ENCODE measurements at places on chromosomes 3 and 15.

DNA sequence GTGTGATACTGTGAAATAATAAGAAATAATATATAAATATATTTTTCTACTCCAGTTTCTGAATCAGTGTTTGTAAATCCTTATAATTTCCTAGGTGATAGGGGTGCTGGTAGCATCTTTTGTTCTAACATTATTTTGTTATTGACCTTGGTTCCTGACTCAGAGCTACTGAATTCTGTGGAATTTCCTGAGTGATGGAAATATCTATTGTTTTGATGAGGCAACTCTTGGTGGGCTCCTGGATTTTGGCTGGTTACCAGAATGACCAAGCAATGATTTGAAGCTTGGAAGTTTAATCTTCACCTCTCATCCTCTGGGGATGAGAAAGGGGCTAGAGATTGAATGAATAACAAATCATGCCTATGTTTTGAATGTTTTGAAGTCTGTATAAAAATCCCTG lies 377.3 kb downstream of the LPP start:
- no peak for DNase-seq

- DNase-seq: no peak
These were observed 14.0 kb upstream of the RTP3 start for GRCh38 chr3:46483825-46484224.

DNA sequence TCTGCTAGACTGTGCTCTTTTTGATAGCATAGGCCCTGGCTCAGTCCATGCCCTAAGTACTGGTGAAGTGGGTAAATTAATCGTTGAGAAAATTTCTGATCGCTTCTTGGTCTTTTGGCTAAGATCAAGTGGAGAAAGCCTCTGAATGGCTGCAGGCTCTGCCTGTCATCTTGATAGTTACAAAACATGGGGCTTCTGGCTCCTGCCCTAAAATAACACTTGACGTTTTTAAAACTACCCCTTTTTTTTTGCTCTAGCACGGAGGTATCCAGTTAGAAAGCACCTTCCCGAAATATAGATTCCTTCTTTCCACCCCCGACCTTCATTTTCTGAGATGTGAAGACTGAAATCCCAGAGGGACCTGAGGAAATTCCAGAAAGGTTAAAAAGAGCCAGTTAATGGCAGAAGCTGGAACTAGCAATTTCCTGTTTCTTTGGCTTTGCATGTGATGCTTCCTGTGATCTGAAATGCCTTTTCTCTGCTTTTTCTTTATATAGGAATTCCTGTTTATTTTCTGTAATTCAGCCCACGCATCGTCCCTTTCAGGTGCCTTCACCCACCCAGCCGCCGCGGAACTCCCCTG lies 799 bp upstream of the C2CD4B start:
- DNase-seq: no peak

GRCh38 chr3:67028001-67028784 lies 30.1 kb downstream of the KBTBD8 start:
- no peak for DNase-seq

DNA sequence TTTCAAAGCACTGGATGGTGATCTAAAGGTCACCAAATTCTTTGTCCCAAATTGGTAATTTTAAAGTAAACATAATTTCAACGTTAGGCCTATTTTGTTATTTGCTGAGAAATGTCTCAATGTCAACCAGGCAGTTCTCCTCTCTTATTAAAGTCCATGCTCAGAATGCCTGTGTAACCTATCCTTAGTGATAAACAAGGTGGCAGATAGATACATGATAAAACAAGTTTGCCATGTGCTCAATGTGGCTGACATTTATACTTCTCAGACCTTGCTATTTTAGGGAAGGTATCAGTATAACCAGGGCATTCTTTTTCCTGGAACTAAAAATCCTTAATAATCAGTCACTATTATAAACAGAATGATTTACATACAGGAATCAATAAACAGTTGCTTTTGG lies 8.5 kb downstream of the MBNL1 start:
- DNase-seq: no peak

DNA sequence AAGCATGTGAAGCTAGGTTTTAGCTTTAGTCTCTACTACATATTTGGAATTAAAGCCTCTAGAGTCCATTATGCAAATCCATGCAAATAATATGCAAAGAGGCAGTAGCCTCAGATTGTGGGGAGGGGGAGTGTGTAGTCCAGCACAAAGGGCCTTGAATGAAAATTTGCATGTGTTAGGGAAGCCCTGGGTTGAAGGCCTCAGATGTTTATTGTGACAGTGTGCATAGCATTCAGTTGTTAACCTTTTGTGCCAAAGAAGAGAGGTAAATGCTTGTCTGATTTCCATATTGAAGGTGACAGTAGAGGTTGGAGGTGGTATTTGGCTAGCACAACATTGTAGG lies 24.5 kb upstream of the BFSP2 start:
- no peak for DNase-seq

DNA sequence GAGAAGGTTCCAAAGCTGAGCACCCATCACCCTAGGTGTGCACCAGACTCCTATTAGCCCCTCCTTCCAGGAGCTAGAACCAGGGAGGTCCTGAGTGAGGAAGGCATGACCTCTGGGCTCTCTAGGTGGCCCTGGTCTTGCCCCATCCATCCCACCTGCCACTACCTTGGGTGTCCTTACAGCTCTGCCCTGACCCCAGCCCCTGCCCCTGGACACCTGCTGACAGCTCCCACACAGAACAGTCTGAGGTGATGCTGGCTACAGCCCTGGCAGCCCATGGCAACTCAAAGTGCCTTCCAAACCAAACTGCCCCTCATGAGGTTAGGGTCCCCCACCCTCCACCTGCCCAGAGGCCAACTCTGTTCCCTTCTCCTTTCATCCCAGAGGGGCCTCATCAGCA lies 37.2 kb downstream of the GOLGA6A start:
- no peak for DNase-seq

DNA sequence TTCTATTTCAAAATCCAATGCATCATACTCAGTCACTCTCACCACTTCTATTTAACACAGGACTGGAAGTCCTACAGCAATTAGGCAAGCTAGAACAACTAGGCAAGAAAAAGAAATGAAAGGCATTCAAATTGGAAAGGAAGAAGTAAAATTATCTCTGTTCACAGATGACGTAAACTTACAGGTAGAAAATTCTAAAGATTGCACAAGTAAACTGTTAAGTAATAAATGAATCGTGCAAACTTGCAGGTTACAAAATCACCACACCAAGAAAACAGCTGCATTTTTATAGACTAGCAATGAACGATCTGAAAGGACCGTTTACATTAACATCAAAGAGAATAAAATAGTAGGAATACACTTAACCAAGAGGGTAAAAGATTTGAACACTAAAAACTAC lies 36.2 kb downstream of the CHST2 start:
- no peak for DNase-seq

DNA sequence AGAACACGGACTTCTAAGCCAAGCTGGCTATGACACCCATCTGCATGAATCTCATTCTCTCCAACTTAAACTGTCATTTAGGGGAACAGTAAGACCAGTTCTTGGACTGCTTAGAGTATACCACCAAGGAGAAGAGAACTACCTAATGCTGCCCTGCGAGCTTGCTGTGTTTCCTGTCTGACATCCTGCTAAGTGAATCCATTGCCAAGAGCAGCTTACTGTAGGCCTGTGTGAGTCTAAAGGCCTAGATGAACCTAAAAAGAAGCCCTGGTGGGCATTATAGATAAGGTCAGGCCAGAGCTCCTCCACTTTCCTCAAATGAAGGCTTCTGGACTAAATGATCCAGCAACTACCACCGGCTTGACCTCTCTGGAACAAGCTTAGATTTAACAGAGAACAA lies 15.0 kb downstream of the LZTFL1 start:
- no peak for DNase-seq

GRCh38 chr15:43278869-43279268 lies 12.1 kb upstream of the TGM5 start:
- no peak for DNase-seq

DNA sequence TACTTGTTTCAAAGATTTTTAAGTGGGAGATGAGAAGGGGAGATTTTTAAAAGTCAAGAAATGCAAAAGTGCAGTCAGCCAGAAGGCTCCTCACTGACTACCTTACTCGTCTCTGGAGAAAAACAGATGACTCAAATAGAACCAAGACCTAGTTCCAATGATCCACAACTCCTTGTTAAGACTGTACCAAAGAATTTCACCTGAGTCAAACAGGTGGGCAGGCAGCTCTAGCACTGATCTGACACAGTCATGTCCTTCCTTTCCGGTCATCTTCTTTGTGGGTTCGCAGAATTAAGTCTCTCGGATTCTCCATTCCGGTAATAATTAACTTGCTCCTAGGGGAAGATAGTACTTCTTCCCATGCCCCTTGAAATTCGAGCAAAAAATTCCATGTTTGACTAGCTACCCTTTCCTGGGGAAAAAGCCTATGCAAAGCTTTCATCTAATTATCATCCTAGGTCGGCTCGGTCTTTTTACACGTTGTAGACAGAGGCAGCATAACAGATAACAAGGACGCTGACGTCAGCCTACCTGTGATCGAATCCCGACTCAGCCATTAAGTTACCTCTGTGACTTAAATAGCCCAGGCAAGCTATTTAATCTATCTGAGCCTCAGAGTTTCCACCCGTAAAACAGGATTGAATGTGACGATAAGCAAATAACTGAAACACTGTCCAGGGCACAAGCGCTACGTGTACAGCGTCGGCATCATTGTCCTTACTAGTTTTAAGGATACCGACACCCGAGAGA lies 758 bp downstream of the SELENOK start:
- peak; percentile 39 for DNase-seq

- no peak for DNase-seq
These were observed 88.9 kb downstream of the FEZF2 start for GRCh38 chr3:62284442-62284841.

DNA sequence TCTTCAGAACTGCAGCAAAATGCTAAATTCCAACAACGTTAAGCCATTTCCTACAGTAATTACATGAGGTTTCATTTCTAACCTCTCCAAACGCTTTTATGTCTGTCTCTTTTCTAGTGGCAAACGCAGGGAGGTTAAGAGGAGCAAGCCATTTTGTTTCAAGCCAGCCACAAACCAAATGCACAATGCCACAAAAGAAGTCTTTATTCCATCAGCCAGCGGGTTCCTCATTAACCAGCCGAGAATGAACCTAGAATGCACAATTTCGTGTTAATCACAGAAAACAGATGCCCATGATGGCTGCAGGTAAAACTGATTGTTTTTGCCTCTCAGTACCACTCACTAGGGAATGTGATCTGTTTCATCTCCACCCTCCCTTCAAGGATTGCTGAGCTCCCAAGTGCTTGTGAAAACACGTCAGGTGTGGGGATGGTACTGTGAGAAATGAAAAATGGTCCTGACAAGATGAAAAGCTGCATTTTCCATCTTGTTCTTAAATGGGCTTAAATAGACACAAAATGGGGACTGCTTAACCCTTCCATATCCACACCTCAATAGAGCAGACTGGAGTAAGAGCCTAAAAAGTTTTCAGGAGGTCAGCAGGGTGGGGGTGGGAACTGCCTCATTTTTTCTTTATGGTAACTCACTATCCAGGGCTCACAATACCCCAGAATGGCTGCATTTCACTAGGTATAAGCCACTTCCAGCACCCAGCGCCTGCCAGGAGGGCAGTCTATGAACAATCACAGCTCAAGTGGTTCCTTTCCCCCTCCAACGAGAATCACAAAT lies 277.1 kb downstream of the MAGI1 start:
- no peak for DNase-seq

- DNase-seq: no peak
These were observed 60.9 kb downstream of the STRIT1 start for GRCh38 chr3:155232605-155233004.

- no peak for DNase-seq
These were observed 21.7 kb upstream of the ALAS1 start for GRCh38 chr3:52176180-52176752.

- no peak for DNase-seq
These were observed 61.3 kb downstream of the RIOX2 start for GRCh38 chr3:97910931-97911351.

GRCh38 chr3:192875971-192876565 lies 41.6 kb downstream of the MB21D2 start:
- no peak for DNase-seq

GRCh38 chr15:57598346-57598745 lies 6.6 kb downstream of the MYZAP start:
- DNase-seq: no peak

DNA sequence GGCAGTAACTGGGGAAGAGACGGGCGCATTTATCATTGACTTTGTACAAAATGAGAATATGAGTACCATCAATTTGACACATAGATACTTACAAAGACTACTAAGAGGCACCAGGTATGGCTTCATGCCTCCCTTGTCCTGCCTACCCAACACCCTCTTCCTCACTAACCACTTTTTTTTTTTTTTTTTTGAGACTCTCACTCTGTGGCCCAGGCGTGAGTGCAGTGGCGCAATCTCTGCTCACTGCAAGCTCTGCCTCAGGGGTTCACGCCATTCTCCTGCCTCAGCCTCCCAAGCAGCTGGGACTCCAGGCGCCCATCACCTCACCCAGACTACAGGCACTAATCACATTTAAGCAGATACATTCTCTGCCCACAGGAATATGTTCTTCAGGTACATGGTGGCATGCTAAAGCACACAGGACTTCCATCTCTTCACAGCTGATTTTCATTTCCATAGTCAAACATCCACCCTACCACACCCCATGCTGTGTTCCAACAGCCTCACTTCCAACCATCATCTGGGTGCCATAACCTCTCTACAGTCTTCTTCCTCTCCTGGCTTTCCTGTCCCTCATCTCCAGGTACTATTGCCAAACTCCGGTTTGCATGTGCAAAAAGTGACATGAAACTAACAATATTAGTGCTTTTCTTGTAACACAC lies 41.7 kb downstream of the RAB27A start:
- DNase-seq: no peak

DNA sequence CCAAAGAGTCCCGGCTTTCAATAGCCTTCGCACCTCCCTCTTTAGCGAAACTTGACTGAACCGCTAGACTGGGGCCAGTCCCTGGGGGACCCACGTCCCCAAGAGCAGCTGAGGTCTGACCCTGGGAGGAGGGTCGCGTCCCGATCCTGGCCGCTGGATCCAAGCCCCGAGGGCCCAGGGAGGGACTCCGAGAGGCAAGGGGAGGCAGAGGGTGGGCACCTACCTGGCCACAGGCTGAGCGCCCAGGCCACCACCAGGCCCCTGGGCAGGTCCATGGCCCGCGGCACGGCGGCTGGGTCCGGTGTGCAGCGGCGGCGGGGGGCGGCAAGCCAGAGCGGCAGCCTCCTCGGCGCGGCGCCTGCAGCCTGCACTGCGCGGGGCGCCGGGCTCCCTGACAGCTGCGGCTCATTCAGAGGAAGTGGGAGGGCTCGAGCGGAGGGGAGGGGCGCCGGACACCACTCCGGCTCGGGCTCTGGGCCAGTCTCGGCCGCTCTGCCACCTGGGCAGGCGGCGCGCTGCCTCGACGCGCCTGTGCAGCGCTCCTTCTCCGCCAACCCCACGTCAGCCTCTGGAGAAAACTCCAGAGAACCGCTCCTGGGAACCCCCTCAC lies at the start of gene ITGA11:
Gene ITGA11, minus strand, starts transcription at position 372 of the 610 bp plus-strand sequence. Its CDS starts 97 bp downstream, at position 275.
- no peak for DNase-seq

All from stimulated activated CD4-positive, alpha-beta T cell treated with anti-CD3 and anti-CD28 coated beads, Interleukin-4, amount 100 ng/mL, for 1 hour (primary cell).